Choroid plexus epithelial cell (primary cell): ENCODE measurements at places on chromosomes 7 and 10.
A peak's percentile ranks its signal among the peaks of the same experiment; 100 is the strongest.

- DNase-seq, result no peak
Measured at GRCh38 chr7:100366411-100367250, 6.7 kb upstream of the PILRA start.

DNA sequence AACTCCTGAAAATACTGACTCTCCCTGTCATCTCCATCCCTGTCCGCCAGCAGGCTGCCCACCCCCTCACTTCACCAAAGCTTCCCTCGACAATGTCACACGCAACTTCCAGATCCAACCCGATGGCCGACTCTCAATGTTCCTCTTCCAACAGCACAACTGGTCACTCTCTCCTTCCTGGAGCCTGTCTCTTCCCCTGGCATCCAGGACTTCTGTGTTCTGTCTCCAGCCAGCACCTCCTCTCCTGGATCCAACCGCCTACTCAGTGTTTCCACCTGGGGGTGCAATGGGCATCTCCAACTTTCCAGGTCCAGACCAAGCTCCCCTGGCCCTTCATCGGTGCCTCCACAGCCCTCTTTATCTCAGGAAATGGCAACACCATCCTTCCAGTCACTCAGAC, 8.6 kb downstream of the CPA5 start:
- no peak for DNase-seq

GRCh38 chr10:5600908-5601307, 65.5 kb downstream of the ASB13 start:
- DNase-seq, result no peak

GRCh38 chr10:43595739-43596298, 10.4 kb upstream of the ZNF485 start:
- DNase-seq, result peak; percentile 8

- DNase-seq, result no peak
Measured at GRCh38 chr10:129568583-129569344, 101.7 kb downstream of the MGMT start.

GRCh38 chr7:128164061-128164954, 76.8 kb upstream of the LEP start:
- peak; percentile 72 for DNase-seq

DNA sequence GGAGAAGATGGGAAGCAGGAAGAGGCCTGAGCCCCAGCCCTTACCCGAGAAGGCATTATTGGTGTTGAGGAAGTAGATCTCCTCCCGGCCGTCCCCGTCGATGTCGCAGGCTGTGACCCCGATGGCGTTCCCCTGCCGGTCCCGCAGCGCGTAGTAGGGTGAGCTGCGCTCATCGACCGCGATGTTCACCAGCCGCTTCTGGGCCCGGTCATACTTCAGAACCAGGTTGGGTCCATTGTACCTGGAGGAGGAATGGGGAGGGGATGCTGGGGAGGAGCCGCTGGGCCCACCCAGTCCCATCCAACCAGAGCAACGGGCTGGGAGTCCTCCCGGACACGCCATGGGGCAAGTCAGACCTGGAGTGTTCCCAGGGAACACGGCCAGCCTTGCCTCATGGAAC, 86.5 kb downstream of the GOLGA7B start:
- no peak for DNase-seq

- DNase-seq, result no peak
Measured at GRCh38 chr10:21662635-21663034, 128.6 kb downstream of the MLLT10 start.

- DNase-seq, result no peak
Measured at GRCh38 chr7:12391922-12392615, 11.6 kb downstream of the VWDE start.

GRCh38 chr7:152747224-152747623, 12.3 kb upstream of the ACTR3B start:
- no peak for DNase-seq

- DNase-seq, result no peak
Measured at GRCh38 chr10:48993627-48994026, 54.0 kb upstream of the LRRC18 start.

GRCh38 chr10:1048349-1048731, 579 bp downstream of the IDI1 start:
- peak; percentile 47 for DNase-seq

DNA sequence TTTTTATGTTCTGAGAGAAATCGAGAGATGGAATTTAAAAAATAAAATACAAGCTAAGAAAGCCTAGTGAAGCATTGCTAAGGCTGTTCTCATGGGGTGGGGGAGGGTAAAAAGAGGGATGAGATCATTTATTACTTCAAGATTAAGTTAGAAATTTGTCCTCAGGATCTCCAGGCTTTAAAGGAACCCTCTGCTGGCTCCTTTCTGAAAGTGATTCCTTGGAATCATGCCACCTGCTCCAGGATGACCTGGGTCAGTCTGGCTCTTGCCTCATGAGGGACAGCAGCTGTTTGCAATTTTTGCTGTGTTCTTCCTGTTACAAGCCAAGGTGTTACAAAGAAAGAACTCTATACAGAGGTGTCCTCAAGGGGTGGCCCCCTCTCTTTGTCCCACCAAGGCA, 69.8 kb downstream of the CDK1 start:
- peak; percentile 70 for DNase-seq

DNA sequence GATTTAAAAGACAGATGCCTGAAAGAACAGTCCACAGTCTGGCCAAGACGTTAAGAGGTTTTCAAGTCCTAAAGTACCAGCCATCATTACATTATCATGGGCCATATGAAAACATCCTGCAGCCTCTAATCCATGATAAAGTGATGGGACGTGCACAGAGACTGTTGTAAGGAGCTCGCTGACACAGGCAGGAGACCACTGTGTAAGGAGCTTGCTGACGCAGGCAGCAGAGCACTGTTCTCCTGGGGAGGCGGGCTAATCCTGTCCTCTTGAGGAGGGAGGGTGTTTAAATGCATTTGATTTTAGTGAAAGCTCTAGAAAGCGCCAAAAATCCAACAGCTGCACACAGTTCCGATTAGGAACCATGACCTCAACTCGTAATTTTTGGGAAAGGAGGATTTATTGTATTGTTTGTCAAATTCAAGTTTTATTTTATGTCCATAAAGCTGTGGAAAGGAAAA, 16.9 kb downstream of the SVIL start:
- no peak for DNase-seq

- DNase-seq, result no peak
Measured at GRCh38 chr7:2607122-2607922, 24.5 kb upstream of the TTYH3 start.

GRCh38 chr10:133044401-133044811, 43.3 kb upstream of the ADGRA1 start:
- no peak for DNase-seq

DNA sequence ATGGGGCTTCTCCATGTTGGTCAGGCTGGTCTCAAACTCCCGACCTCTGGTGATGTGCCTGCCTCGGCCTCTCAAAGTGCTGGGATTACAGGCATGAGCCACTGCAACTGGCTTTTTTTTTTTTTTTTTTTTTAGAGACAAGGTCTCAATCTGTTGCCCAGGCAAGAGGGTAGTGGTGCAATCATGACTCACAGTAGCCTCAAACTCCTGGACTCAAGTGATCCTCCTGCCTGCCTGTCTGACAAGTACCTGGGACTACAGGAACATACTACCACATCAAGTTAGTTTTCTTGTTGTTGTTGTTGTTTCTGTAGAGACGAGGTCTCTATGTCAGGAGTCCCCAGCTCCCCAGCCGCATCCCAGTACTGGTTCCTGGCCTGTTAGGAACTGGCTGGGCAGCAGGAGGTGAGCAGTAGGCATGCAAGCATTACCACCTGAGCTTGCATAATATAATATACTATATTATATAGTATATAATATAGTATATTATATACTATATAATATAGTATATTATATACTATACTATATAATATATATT, 55.7 kb downstream of the TPK1 start:
- peak; percentile 42 for DNase-seq

- DNase-seq, result no peak
Measured at GRCh38 chr10:79224992-79225391, 122.3 kb upstream of the PPIF start.

DNA sequence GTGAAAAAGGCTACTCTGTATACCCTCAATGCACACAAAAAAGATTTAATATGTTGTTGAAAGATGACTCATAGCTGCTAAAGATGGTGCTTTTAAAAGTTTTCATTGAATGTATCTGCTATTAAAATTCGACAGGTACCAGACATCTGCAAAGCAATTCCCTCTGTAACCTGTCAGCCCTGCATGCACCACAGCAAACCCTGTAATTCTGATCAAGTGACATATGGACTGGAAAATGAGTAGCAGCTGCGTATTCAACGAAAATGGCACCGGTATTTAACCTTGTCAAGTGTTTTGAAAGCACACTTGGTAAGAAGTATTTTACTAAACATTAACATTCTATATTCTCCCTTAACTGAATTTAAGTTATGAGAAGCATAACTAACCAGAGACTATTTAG, 58.2 kb upstream of the PTPRN2 start:
- no peak for DNase-seq

DNA sequence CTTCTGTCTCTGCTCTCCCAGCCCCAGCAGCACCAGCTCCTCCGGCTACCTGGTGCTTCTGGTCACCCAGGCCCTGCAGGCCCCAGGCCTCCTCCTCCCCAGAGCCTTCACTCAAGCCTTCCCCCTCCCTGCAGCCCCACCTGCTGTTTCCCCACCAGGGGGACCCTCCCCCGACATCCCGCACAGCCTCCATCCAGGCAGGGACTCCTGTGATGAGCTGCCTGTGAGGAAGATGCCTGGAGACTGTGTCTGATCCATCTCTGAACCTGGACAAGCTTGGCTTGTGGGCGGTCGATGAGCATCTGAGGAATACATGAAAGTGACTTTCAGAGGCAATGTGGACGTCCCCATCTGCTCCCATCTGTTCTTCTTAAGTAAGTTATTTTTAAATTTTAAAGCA, 45.0 kb downstream of the RAMP3 start:
- DNase-seq, result no peak

DNA sequence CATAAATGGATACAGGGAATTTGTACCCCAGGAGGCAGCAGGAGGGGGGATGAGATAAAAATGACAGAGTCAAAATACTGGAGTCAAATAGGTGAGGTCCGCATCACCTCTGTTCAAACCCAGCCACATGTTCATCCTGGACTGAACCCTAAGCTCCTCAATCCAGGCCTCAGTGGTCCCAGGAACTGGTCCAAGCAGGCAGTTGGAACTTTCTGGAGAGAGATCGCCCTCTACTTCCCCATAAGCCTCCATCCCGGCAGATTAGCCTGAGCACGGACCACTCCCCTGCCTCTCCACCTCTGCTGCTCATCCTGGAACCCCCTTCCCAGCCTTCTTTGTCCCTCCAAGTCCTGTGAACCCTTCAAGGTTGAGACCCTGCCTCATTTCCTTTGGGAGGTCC, 959.7 kb upstream of the ZNF722 start:
- no peak for DNase-seq

GRCh38 chr7:155763691-155764437, 48.4 kb downstream of the SHH start:
- DNase-seq, result peak; percentile 96

DNA sequence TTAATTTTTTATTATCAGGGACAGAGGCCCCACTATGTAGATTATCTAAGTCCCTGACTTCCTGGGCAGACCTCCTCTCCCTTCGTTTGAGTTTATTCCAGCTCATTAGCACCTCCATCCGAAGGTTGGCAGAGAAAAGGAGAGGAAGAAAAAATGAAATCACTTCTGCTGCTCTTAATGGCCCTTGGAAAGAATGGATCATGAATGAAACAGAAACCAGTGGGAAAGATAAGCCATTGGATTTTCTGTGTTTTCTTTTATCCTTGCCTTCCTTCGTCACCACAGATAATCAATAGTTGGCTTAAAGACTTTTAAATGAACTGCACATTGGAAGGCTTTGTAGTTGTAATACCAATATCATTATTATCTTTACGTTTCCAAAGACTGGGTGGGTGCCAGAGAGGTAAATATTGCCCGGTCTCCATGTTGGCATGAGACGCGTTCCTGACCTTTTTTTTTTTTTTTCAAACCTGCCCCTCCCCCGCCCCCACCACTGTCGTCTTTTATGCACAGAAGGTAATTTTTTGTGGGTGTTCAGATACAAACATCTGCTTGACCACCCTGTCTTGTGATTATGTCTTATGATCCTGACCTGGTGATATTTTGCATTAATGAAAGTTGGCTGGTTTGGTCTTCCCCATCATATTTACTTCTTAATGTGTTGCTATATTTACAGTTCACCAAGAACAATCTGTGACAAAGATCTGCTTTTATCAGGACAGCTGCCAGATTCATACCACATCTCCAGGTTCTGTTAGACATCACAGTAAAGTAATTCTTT, 116.8 kb downstream of the ARID5B start:
- no peak for DNase-seq

DNA sequence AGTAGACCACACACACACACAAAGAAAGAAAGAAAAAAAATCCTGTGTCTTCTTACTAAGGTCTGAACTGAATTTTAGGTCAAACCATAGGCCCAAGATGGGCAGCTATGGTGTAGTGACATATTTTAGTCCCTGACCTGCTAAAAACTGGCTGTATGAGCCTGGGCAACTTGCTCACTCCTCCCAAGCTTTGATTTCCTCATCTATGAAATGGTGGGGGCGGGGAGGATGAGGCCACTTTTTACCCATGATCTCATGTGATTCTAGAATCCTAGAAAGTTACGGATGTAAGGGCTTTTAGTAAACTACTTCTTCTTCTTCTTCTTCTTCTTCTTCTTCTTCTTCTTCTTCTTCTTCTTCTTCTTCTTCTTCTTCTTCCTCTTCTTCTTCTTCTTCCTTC, 6.1 kb upstream of the CCL24 start:
- no peak for DNase-seq

DNA sequence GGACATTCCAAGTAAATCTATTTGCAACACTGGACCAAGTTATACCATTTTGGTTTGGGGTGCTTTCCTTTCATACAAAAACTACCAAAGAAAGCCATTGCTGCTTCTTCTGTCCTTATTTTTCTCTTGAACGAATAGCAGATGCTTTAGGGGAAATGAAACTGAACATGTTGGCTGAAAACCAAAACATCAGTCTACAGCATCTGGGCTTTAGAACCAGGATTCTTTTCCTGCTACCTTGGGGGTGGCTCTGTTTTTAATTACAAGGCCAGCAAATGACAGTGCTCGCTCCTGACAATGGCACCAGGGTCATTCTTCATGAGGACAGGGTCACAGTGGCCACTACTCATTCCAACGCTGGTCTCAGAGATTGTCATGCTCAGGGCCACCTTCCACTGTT, 80.3 kb downstream of the WDR11 start:
- no peak for DNase-seq

DNA sequence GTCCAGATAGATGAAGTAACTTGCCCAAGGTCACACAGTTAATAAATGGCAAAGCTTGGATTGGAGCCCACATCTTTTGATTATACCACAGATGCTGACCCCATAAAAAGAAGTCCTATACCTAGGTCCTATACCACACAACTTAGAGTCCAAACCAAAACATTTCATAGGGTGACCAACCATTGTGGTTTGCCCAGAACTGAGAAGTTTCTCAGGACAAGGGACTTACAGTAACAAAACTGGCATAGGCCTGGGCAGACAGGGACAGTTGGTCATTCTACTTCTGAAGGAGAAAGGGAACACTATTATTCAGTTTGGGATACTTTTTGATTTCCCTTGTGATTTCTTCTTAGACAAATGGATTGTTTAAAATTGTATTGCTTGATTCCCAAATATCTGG, 32.9 kb upstream of the PRLHR start:
- no peak for DNase-seq

GRCh38 chr7:101878938-101879337, 61.5 kb downstream of the CUX1 start:
- DNase-seq, result no peak
